ENCODE measurements at places on chromosomes 5 and 9.

- no peak for DNase-seq
Measured at GRCh38 chr9:125655691-125656410, 51.2 kb downstream of the MAPKAP1 start.

DNA sequence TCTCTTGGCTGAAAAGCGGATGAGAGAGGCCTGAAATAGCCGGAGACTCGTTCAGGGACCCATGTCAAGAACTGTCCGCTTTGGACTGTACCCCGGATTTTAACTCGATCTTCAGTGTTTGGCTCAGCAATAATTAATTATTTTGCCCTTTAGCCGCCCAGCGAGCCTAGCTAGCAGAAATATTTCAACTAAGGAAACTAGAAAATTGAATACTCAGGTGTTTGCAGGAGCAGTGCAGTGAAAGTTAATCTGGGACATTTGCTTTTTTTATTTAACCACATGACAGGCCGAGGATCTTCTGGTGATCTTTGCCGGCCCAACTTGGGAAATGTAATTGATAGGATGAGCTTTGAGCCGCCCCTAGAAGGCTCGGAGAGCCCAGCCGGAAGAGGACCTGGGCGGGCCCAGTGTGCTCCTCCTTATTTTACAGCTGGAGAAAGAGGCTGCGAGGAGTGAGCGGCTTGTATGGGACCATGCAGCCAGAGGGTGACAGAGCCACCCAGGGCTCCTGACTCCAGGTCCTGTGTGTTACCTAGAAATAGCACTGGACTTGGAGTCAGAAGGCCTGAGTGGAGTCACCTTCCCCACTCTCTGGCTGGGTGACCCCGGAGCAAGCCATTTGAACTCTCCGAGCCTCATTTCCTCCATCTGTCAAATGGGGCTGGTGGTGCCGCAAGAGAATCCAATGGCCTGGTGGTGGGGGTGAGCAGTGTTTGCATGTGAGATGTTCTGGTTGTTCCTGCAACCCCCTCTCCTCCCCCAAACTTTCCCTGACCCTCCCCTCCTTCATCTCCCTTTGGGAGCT is 2.4 kb downstream of the PPARGC1B start:
- DNase-seq = no peak

DNA sequence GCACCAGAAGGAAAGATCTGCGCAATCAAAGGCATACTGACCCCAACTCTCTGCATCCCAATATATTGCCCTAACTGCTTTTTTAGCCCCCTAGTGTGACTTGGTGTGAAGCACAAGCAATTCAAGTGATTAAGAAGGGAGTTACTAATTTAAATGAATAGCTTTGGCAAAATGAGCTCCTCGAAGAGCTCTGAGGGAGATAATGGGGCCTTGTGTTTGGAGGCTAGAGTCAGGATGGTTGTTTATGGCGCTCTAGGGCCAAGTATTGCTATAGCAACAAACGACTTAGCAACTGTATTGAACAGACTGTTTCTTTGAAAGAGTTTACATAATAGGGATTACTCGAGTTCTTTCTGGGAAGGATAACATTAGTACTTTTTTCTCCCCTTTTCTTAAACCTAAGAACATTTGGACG is 11.5 kb upstream of the C5orf58 start:
- no peak for DNase-seq

DNA sequence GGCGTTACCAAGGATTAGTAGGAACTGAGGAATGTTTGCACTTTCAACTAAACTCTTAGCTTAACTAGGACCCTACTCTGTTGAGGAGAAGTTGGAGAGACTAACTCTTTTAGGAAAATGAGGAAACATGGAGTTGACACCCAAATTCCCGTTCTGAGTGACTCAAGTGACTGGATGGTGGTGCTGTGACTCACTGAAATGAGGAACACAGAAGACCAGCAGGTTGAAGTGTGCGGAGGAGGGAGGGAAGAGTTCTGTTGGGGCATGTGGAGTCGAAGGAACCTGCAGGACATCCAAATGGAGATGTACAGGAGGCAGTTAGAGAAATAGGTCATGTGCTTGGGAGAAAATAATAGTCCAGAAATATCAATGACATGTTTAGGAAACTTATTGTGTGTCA is 8.2 kb downstream of the HEXB start:
- DNase-seq = no peak

Data from NCI-H146 (cell line).